GM23248 (cell line): ENCODE measurements at places on chromosomes 5 and 9. TPM values are rescaled to one million over a fixed set of nuclear protein-coding genes. Genes with fewer than 3 reads are reported as not detected.
A peak's percentile ranks its signal among the peaks of the same experiment; 100 is the strongest.

The GABRA6 gene
- total RNA-seq, result not detected in 2 replicates

- no peak for DNase-seq
Observed at GRCh38 chr9:135928074-135928730, 20.9 kb upstream of the CAMSAP1 start.

- DNase-seq, result peak; percentile 2
Observed at GRCh38 chr5:167525004-167525403, 766.4 kb upstream of the WWC1 start.

DNA sequence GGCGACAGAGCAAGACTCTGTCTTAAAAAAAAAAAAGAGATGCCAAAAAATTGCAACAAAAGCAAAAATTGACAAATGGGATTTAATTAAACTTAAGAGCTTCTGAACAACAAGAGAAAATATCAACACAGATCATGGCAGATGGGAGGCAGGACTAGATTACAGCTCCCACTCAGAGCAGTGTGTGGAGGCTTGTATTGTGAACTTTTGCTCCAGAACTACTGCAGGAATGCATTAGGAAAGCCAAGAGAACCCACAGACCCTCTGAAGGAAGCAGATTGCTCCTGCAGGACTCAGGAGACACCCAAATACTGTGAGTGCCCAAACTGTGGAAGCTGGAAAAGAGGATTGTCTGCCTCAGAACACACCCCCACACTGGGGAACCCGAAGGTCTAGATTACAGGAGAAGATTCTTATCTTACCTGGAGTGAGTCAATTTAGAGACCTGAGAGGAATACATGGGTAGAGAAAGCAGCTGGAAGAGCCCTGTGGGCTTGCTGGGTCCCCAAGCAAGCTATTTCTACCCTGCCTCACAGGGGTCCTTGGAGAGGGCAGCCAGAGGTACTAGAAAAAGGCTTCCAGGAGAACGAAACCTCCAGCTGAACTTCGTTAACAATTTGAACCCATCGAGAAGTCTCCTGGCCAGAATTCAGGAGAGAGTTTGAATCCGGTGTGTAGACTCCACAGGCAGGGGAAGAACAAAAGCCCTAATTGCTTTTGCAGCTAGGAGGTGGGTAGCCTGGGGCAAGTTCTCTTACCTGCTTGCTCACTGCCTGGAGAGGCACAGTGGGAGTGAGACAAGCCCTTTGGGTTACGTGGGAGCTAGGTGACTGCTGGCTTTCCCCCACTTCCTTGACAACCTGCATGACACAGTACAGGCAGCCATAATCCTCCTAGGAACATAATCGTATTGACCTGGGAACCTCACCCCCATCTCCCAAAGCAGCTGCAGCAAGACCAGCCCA lies 593.4 kb upstream of the RGMB start:
- DNase-seq, result peak; percentile 20
